CD8-positive, alpha-beta memory T cell (primary cell): ENCODE measurements at places on chromosomes 3 and 15.

GRCh38 chr3:125608419-125608818, 13.1 kb upstream of the OSBPL11 start:
- no peak for DNase-seq

DNA sequence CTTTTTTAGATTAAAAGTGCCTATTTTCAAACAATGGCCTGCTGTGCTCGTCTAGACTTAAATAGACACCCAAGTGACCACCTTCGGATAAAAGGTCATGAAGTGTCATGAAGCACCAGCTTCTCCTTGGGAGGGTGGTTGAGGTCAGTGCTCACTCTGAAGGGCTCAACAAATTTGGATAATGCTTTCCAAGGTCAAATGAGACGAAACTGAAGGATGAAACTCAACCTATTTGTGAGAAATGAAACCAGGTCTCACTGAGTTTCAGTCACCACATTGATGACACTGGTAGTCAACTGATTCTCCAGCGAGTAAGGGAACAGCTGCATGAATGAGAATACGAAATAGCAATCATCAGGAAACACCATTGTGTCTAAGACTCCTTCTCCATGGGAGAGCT, 852.6 kb downstream of the NTRK3 start:
- DNase-seq = no peak

GRCh38 chr3:33314993-33315392, 37.8 kb downstream of the FBXL2 start:
- DNase-seq = no peak

DNA sequence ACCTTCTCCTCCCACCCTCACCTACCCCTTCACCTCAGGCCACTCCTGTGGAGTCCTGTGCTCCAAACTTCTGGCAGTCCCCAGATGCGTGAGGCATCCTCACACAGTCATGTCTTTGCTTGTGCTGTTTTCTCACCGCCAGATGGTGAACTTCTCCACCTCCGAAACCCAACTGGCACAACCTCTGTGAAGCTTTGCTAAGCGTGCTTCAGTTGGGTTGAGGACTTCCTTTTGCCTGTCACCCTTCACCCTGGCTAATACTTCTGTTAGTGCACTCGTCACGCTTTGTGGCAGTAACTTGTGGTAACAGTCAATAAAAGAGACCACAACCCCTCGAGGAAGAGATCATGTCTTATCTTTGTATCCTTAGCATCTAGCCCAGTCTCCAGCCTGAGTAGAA, 42.0 kb upstream of the SKOR1 start:
- peak; percentile 12 for DNase-seq

DNA sequence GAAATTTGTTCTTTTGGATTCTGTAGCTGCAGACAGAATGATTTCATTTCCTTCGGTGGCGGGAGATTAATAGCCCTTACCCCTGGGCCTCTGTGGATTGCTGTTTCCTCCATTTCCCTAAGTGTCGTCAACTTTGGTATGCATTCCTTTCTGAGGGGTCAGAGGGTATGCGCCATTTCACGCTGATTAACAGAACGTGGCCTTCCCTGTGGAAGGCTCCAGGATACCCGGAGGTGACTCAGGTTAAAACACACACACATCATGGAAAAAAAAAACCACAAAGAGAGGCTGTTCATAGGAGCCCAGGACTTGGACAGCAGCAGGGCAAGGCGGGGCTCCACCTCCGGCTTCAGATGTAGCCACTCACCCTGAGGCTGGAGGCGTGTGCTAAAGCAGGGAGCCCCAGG, 51.9 kb downstream of the EPHB1 start:
- DNase-seq = no peak

DNA sequence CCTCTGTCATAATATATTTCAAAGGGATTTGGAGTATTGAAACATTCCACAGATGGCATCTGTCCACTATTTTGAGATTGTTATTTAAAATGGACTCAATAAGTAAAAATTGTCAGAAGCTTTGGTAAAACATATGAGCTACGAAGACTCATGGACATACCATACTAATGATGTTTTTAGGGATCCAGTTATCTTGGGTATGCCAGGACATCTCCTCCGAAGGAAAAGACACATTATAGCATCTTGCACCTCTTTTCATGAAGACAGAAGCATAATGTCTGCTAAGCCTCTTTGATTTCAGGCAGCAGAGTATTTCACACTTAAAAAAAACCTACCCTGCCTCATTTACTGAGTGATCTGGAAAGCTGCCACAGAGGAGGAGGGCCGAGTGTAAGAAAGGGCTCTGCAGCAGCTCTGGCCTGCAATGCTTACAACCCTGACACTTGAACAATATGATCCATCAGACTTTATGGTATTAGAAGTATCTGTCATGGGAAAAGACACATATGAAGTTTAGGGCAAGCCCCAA, 284.8 kb downstream of the TUSC7 start:
- no peak for DNase-seq

DNA sequence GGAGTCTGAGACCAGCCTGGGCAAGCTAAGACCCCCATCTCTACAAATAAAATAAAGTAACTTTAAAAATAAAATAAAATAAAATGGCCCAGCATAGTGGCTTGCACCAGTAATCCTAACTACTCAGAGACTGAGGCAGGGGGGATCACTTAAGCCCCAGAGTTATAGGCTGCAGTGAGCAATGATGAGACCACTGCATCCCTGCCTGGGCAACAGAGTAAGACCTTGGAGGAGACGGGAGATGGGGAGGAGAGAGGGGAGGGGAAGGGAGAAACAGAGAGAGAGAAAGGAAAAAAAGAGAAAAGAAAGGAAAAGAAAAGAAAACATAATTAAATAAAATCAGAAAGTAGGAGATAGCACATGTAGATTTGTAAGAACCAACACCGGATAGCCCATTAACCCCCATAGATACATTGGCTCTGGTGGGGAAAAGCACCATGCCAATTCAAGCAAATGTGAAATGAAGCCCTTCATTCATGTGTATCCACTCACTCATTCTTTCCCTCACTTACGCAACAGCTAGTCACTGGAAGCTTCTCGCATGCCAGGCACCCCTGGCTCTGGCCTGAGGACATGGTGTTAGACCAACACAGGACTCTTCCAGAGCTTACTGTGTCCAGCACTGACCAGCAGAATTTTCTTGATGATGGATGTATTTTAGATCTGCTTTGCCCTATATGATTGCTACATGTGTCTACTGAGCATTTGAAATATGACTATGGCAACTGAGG, 183.2 kb downstream of the MAGI1 start:
- DNase-seq = no peak

GRCh38 chr15:28184166-28184565, 85.1 kb upstream of the OCA2 start:
- DNase-seq = no peak

GRCh38 chr3:144107923-144108322, 136.3 kb downstream of the DIPK2A start:
- DNase-seq = no peak

GRCh38 chr3:18422972-18423371, 2.2 kb downstream of the SATB1 start:
- no peak for DNase-seq

GRCh38 chr15:36954486-36954885, 145.9 kb downstream of the MEIS2 start:
- no peak for DNase-seq

DNA sequence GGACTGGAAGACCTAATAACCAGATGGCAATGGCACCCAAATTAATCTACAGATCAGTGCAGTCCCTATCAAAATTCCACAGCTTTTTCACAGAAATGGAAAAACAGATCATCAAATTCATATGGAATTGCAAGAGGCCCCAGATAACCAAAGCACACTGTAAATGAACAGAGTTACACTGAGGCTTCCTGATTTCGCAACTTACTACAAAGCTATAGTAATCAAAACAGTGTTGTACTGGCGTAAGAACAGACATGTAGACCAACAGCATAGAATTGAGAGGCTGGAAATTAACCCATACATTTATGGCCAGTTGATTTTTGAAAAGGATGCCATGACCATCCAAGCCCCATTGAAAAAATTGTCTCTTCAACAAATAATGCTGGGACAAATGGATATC, 16.2 kb downstream of the XPC start:
- DNase-seq = no peak

- DNase-seq = no peak
Observed at GRCh38 chr3:9172851-9173321, 76.6 kb downstream of the SRGAP3 start.

DNA sequence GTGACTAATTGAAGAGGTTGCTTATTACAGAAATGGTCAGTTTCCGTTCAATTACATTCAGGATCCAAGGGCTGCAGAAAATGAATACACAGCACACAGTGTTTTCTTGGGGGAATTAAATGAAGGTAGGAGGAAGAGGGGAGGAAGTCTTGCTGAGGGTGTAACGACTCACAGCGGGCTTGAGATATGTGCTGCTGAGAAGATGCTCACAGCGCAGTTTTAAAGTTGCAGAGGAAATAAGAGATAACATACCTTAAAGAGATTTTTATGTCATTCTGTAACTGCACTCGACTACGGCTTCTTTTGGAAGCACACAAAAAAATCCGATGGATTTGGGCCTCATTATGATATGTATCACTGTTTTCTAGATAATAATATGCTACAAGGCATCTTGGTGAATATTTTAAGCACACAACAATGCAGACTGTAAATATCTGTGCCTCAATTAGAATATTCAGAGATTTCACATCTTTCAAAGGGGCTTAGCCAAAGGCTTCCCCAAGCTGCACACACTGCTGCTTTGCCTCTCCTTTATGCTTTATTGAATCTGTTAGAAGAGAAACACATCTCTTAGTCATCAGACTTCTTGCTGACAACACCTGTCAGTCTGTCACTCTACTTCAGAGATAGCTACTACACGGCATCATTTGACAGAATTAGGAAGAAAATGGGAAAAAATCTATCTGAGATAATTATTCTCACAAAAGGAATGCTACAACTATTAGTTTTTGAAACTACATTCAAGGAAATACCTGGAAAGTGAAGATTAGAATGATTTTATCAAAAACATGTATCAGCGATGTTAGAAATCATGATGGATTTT, 773.2 kb downstream of the OTOL1 start:
- DNase-seq = no peak

- DNase-seq = no peak
Observed at GRCh38 chr15:27693280-27693679, 405.8 kb downstream of the OCA2 start.

GRCh38 chr3:71977525-71977924, 192.6 kb upstream of the PROK2 start:
- DNase-seq = no peak

DNA sequence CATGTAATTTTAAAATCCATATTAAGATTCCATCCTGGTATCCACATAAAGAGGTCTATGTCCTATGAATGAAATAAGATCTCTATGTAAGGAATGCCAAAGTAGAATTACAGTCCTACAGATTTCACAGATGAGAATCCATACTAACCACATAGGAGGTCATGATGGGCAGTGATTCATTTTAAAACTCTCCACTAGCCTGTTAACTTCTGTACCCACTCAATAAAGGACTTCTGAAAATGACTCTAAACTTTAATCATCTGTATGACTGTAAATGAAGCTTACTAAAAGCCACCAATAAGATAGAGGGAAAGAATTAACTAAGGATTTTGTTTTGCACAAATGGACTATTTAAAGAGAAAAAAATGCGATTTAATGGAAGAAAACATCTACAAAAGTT, 28.7 kb downstream of the MORC1 start:
- no peak for DNase-seq

GRCh38 chr3:151789853-151790463, 24.0 kb upstream of the AADAC start:
- no peak for DNase-seq

DNA sequence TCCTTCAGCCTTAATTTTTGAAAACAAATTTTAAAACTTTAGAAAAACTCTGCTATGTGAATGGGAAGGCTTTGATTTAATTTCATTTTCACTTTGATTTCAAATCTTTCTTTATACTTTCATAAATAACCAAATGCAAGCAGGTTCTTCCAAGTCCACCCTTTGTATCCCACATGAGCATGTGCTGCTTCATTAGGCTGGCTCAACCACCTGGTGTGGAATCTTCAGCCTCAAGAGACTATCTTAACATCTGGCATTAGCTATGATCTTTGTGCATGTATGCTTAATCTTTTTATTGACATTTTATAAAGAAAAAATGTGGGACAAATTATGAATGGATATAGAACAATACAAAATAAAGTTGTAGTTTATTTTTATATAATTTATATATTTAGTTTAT, 81.8 kb upstream of the MLF1 start:
- DNase-seq = no peak

GRCh38 chr3:141901914-141902313, 25.5 kb downstream of the ATP1B3 start:
- no peak for DNase-seq

DNA sequence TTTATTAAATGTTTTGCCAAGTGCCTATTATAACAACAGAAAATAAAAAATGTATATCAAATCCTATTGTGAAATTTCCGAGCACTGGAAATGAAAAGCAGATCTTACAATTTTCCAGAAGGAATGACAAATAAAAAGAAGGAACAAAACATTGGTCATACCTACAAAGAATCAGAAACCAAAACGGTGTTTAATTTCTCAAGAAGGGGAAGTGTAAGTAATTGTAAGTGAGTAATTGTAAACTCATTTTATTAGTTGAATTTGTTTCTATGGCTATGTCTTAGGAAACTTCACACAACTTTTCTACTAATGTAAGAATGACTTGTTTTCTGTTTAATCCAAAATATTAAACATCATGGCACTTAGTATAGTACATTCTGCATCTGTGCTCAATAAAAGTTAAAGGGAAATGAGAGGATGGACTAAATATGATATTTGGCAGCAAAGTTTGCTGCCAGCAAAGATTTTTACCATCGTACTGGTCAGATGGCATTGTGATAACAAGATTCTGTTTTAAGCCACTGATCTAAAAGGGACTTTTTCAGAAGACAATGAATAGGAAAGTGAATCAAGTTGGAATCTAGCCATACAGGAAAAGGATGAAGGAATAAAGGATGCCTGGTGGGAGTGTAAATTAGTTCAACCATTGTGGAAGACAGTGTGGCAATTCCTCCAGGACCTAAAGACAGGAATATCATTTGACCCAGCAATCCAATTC, 232.4 kb downstream of the NFKBIZ start:
- DNase-seq = no peak

DNA sequence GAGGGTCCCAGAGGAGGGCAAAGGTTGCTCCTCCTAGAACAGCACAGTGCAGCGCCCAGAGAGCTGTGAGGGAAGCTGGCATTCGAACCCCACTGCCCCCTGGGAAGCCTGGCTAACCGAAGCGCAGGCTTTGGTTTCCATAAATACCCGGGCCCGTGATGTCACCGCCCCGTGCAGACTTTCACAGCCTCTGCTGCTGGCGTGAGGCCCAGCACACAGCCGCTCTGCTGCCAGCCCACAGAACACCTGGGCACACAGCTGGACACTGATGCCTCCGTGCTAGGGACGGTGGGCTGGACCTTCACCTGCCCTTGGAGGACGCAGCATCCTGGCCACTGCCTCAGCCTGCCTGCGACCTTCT, 1.0 kb downstream of the IQSEC1 start:
- DNase-seq = no peak
